Spinal cord (tissue), 10 donors: ENCODE measurements at places on chromosomes 6 and 20. TPM values are rescaled to one million over a fixed set of nuclear protein-coding genes. Genes with fewer than 3 reads are reported as not detected.

Gene PRSS35
- polyA plus RNA-seq = 28.9 TPM

Gene DACT2
- 10.6 TPM for polyA plus RNA-seq

Gene COX4I2
- not detected for polyA plus RNA-seq

Gene SAMD3
- 3.9 TPM for polyA plus RNA-seq

Gene THBS2
- polyA plus RNA-seq = 45.6 TPM

DNA sequence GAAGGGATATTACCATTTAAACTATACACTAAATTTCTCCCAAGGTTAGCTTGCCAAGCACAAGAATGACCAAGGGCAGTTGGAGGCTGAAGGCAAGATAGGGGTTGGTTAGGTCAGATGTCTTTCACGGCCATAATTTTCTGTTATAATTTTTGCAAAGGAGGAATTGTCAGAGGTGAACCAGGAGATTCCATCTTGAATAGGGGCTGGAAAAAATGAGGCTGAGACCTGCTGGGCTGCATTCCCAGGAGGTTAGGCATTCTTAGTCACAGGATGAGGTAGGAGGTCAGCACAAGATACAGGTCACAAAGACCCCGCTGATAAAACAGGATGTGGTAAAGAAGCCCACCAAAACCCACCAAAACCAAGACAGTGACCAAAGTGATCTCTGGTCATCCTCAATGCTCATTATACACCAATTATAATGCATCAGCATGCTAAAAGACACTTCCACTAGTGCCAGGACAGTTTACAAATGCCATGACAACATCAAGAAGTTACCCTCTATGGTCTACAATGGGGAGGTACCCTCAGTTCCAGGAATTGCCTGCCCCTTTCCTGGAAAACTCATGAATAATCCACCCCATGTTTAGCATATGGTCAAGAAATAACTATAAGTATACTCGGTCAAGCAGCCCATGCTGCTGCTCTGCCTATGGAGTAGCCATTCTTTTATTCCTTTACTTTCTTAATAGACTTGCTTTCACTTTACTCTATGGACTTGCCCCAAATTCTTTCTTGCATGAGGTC, 371.8 kb upstream of the SULF2 start:
- no peak overlapping the region for H3K4me3 ChIP-seq
- no peak overlapping the region for H3K27ac ChIP-seq
- H3K36me3 ChIP-seq = no peaks in the 10 kb centered on the region

DNA sequence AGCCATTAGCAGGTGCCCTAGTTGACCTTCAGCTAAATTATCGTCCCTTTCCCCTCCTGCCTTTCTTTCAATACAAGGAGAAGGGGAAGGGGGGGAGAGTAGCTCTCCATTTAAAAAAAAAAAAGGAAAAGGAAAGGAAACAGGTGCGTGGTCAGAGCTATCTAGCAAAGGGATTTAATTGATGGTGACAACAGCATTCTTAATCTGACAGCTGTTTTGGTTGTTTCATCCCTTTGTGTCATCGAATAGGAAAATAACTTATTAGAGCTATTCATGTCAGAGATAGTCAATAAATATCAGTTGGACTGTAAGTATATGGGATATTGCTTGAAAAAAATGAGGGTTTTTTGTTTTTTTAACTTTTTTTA, 195.2 kb upstream of the SASH1 start:
- no peak overlapping the region for H3K27ac ChIP-seq
- no peak overlapping the region for H3K4me3 ChIP-seq
- no peaks in the 10 kb centered on the region for H3K27me3 ChIP-seq
- H3K4me1 ChIP-seq = no peaks in the 10 kb centered on the region

- no peaks in the 10 kb centered on the region for H3K4me1 ChIP-seq
- DNase-seq = no peak
- H3K27ac ChIP-seq = no peak overlapping the region
Measured at GRCh38 chr6:78947529-78947928, 80.2 kb downstream of the IRAK1BP1 start.

DNA sequence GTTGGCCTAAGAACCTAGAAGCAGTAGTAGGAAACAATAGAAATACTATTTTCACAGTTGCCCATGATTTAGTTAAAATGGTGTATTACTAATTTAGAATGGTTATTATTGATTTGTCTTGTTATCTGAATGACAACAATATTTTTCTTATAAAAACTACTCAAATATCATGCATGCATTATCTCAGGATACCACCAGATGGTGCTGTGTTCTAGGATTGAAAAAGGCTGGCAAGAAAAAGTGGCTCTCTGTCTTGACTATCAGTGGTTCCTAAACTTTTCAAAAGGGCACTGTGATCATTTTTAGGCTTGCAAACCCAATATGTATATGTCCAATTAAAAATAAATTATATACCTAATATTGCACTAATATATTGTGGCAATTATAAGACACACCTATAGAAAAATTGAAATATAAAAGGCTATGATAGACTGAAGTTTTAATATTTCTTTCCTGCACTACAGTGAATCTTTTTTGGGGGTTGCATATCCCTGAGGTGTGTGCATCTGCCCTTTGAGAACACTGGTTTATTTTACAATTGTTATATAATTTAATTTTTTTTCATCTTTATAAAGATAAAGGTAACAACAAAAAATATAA, 131.7 kb upstream of the MLIP start:
- no peak overlapping the region for H3K4me3 ChIP-seq
- no peaks in the 10 kb centered on the region for H3K4me1 ChIP-seq

DNA sequence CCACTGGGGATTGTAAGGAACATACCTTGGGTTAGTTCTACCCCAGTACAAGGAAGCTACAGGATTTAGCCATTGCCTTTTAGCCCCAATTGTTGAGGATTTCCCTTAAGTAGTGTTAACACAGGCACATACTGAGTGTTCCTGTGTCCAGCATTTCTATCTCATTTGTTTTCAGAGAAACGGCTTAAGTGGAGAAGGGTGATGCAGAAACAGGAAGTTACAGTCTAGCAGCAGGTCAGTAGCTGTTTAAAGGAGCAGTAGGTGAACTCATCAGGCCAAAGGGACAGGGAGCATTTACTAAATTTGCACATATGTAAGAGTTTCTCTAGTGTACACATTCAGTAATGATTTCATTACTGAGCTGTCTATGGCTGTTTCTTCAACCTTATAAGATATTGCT, 644.2 kb upstream of the GJE1 start:
- H3K4me3 ChIP-seq = no peak overlapping the region
- H3K27ac ChIP-seq = no peak overlapping the region
- H3K36me3 ChIP-seq = no peaks in the 10 kb centered on the region
- H3K27me3 ChIP-seq = no peaks in the 10 kb centered on the region
- H3K4me1 ChIP-seq = no peaks in the 10 kb centered on the region
- no peak for DNase-seq

DNA sequence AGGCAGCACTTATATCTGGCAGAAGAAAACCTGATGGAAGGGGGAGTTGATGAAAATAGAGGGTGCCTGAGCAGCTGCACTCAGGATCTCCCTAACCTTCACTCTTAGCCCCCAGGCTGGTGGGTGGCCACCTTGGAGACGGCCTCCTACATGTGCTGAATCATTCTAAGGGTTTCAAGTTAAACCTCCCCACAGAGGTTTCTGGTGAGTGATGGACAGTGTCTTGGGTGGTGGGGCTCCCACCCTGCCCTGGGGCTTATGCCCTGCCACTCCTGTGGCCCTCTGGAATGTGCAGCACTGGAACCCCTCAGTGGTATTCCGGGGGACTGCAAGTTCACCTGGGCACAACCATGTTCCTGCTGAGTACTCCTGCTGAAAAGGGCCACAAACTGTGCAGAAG, 357.2 kb downstream of the CD83 start:
- no peaks in the 10 kb centered on the region for H3K27me3 ChIP-seq
- H3K4me1 ChIP-seq = peaks cover 9% of the 10 kb centered on the region
- H3K27ac ChIP-seq = no peak overlapping the region
- no peaks in the 10 kb centered on the region for H3K36me3 ChIP-seq

- H3K36me3 ChIP-seq = peaks cover 6% of the 10 kb centered on the region
- no peak overlapping the region for H3K4me3 ChIP-seq
- H3K27ac ChIP-seq = no peak overlapping the region
Measured at GRCh38 chr6:42610416-42610815, 46.6 kb downstream of the UBR2 start.

- no peak overlapping the region for H3K27ac ChIP-seq
- no peaks in the 10 kb centered on the region for H3K27me3 ChIP-seq
- peaks cover 4% of the 10 kb centered on the region for H3K4me1 ChIP-seq
- DNase-seq = no peak
Measured at GRCh38 chr6:89356642-89357170, 4.2 kb upstream of the UBE2J1 start.

DNA sequence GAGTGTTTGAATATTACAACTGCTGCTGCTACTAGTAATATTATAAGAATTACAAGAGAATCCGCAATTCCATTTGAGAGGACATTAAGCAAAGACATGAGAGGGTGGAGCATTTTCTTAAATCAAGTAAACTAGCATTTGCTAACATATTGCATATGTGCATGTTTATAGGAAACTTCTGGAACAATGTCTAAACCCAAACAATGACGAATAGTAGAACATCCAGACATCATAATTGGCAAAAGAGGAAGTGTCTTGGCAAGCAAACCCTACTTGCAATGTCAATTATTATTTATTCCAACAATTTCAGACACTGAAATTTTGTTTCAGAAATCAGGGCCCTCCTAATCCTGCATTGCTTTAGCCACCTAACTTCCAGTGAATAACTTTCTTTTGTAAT, 1155.3 kb upstream of the GJE1 start:
- no peak overlapping the region for H3K4me3 ChIP-seq
- H3K36me3 ChIP-seq = no peaks in the 10 kb centered on the region
- H3K27me3 ChIP-seq = no peaks in the 10 kb centered on the region

DNA sequence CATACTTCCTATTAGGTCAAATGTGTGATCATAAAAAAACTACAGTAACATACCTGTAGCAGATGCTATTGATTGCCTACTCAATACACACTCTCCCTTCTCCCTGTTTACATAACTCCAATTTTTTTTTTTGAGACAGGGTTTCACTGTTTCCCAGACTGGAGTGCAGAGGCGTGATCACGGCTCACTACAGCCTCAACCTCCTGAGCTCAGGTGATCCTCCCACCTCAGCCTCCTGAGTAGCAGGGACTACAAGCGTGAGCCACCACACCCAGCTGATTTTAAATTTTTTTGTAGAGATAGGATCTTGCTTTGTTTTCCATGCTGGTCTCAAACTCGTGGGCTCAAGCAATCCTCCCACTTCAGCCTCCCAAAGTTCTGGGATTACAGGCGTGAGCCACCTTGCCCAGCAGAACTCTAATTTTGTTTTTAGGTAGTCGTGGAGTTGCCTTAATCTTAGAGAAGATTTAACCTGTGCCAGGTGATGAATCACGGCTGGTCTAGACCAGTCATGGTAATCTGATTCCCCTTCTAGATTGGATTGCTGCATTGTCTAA, 14.0 kb upstream of the KIF3B start:
- H3K4me3 ChIP-seq = no peak overlapping the region
- no peaks in the 10 kb centered on the region for H3K4me1 ChIP-seq
- no peak for DNase-seq
- no peak overlapping the region for H3K27ac ChIP-seq
- no peaks in the 10 kb centered on the region for H3K27me3 ChIP-seq

GRCh38 chr6:114058435-114058834, 87.5 kb upstream of the HDAC2 start:
- H3K4me1 ChIP-seq = peaks cover 3% of the 10 kb centered on the region
- no peak for DNase-seq
- H3K4me3 ChIP-seq = no peak overlapping the region
- no peaks in the 10 kb centered on the region for H3K27me3 ChIP-seq

DNA sequence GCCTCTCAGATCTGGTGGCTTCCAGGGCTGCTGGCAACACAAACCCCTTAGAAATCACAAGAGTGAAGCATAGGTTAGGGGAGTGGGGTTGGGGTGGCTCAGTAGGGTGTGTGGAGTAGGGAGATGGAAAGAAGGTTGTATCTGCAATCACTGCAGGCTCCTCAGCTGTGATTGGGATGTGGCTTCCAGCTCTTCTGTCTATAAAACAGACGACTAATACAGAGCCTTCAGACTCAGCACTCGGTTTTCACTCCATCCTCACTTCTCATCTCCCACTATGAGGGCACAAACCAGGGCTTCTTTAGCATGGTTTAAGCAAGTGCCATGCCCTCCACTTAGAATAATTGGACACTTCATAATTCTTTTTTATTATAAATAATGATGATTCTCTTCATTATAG, 46.4 kb upstream of the CAP2 start:
- no peak overlapping the region for H3K27ac ChIP-seq
- DNase-seq = no peak
- no peaks in the 10 kb centered on the region for H3K27me3 ChIP-seq
- H3K4me1 ChIP-seq = no peaks in the 10 kb centered on the region
- no peak overlapping the region for H3K4me3 ChIP-seq

DNA sequence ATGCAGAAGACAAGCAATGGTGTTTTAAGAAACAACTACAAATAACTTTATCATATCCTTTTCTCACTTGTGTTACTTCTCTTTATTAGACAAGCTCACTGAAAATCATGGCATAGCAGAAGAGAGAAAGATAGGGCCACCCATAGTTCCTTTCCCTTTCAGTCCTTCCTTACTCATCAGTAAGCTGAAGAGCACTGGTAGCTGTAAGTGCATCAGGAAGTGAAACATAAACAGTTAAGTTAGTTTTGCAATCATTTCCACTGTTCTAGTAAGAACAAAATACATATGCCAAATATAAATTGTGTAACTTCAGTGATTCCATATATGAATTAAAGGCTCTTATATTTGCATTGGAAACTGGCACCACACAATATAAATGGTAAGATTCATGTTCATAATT, 220.1 kb downstream of the HACE1 start:
- DNase-seq = no peak
- H3K27me3 ChIP-seq = no peaks in the 10 kb centered on the region
- no peak overlapping the region for H3K4me3 ChIP-seq
- H3K36me3 ChIP-seq = no peaks in the 10 kb centered on the region
- no peak overlapping the region for H3K27ac ChIP-seq
- H3K4me1 ChIP-seq = no peaks in the 10 kb centered on the region

GRCh38 chr6:125099211-125100073, 54.1 kb upstream of the TPD52L1 start:
- peaks cover 6% of the 10 kb centered on the region for H3K4me1 ChIP-seq
- no peak for DNase-seq
- H3K4me3 ChIP-seq = peak overlapping the region; percentile 51
- H3K27me3 ChIP-seq = peaks cover 10% of the 10 kb centered on the region
- no peak overlapping the region for H3K27ac ChIP-seq
